ENCODE measurements at places on chromosomes 3 and 15.

GRCh38 chr15:52419494-52419893 lies 109.2 kb downstream of the MYO5A start:
- DNase-seq: no peak

GRCh38 chr3:23242106-23242505 lies 39.0 kb downstream of the UBE2E2 start:
- DNase-seq: no peak

- no peak for DNase-seq
Measured at GRCh38 chr3:48426944-48427629, 2.8 kb downstream of the PLXNB1 start.

DNA sequence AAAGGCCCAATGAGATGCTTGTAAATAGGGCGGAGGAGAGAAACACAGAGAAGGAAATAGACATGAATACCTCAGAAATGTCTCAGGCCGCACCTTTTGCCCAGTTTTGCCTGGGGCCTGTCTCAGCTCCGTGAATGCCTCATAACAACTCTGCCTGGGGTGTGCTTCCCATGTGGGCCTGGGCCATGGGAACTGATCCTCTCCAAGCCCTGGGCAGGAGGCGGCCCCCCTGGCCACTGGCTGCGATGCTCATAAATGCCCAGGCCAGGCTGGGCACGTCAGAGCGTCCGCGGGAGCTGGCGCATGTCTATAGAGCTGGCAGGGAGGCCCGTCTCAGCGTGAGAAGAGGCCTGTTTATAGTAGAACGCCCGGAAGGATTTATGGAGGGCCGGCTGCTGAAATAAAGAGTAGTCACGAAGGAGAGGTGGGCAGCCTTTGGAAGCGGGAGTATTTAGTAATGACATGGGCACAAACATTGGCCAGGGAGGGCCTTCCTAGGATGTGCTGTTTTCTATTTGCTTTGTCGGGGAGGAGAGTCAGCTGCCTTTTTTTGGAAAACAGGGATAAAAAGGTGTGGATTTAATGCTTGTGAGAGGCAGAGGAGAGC lies 85.9 kb upstream of the IGF1R start:
- DNase-seq: no peak

GRCh38 chr3:73508330-73508954 lies 116.3 kb downstream of the PDZRN3 start:
- peak; percentile 19 for DNase-seq

Data from stimulated activated CD4-positive, alpha-beta T cell treated with anti-CD3 and anti-CD28 coated beads, Interleukin-4, amount 100 ng/mL, for 24 hours (primary cell).